ENCODE measurements at places on chromosomes 11 and 22.

GRCh38 chr11:118886681-118887111 is 3.0 kb downstream of the CXCR5 start:
- DNase-seq, result no peak

- DNase-seq, result no peak
Observed at GRCh38 chr22:39360674-39361413, 11.1 kb downstream of the SYNGR1 start.

DNA sequence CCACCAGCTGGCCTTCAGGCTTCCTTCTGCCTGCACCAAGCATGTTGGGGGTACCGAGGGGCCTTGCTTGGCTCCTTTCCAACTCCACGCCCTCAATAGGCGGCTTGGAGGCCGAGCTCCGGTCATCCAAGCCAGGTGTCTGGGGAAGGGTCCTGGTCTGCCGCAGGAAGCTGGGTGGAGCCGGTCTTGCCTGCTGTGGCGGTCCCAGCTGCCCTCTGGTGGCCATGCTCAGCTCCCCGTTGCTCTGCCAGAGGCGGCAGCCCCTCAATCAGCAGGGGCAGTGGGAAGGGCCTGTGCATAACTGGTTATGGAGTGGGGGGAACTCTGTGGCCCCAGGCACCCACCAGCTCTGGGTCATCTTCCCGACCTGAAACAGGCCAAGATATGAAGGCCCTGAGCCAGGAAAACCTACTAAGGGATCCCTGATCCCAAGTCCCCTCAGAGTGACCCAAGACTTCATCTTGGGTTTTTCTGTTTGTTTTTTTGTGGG is 3.2 kb downstream of the ARVCF start:
- DNase-seq, result no peak

GRCh38 chr11:59247531-59248227 is 35.0 kb upstream of the MPEG1 start:
- no peak for DNase-seq

- DNase-seq, result no peak
Observed at GRCh38 chr22:37112084-37112728, 2.7 kb upstream of the TMPRSS6 start.

GRCh38 chr22:40211476-40212054 is 33.8 kb downstream of the TNRC6B start:
- DNase-seq, result no peak

All from fibroblast of skin of left quadriceps (primary cell).